ENCODE measurements at places on chromosomes 4 and X.

DNA sequence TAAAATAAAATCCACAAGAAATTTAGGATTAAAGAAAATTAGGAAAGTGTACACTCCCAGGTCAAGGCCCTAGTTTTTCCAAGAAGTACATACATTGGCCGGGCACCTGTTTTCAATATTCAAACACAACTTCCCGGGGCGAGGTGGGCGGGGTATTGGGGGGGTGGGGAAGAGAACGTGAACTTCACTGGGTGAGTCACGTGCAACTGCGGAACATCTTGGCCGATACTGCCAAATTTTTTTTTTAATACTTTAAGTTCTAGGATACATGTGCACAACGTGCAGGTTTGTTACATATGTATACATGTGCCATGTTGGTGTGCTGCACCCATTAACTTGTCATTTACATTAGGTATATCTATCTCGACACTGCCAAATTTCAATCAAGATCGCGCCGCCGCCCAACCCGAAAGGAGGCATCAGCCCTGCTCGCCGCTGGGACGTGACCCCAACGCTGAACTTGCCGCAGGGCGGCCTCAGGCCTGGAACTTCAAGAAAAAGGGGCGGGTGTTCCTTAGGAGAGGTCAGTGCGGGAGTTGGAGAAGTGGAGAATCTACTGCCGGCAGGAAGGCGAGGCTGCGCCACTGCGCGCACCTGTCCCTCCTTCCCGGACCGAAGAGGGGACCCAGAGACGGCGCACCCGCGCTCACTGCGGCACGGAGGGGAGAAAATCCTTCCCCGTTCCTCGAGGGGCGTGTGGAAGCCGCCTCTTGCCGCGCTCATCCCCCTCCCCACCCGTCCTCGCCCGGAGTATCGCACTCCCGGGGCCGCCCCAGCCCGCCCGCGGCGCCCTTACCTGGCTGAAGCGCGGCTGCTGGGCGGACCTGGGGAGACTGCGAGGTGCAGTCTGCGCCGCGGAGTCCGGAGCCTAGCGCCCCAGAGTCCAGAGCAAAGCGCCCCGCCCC, at the start of gene TEC:
Gene TEC (minus strand): TSS at position 883 of the 905 bp plus-strand sequence. CDS start 41,224 bp downstream, outside the sequence.
- no peak for DNase-seq

DNA sequence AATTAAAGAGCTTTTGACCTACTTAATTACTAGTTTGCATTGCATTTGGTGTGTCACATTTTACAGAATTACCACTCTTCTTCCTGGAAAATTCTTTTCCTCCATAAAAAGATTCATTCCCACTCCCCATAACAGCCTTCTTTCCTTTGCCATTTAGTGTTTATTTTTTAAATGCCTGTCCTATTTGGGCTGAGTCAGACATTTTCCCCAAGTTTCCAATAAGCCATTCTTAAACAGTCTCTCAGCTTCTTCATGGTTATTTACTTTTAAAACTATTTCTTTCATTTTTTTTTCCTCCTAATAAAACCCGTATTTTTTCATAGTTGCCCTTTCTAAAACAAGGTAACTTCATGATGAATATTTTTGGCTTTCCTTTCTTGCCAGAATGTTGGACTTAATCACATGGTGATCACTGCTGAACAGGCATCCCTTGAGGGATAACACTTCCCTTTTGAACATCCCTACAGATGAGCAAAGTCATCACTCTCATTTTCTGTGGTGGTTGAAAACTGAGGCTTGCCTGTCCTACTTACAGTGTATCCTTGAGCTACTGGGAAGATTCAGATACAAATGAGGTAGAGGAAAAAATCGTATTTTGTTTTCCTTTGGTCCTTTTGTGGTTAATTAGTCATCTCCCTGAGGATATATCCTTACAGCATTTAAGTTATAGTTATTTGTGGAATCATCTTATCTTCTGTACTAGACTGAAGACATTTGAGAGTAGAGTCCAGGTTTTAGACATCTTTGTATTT, 520.5 kb upstream of the NR3C2 start:
- DNase-seq, result peak; percentile 59

DNA sequence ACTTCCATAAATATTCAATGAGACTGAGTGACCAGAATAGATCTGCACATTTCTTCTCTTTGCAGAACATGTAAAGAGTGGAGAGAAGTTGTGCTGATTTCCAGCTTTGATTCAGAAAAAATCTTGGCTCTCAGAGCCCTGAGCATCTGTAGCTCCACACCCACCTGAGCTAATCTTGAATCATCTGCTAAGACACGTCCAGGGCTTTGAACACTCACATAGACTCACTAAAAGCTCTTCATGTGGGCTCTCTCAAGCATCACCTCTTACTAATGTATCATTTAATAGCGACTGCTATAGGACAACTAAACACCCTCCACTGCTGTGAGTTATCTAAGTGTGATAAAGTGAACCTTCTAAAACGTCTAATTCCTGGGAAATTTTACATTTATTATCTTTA, 147.7 kb upstream of the GRIA3 start:
- DNase-seq, result no peak

- no peak for DNase-seq
Measured at GRCh38 chrX:1751781-1752180, 136.9 kb downstream of the ASMT start.

DNA sequence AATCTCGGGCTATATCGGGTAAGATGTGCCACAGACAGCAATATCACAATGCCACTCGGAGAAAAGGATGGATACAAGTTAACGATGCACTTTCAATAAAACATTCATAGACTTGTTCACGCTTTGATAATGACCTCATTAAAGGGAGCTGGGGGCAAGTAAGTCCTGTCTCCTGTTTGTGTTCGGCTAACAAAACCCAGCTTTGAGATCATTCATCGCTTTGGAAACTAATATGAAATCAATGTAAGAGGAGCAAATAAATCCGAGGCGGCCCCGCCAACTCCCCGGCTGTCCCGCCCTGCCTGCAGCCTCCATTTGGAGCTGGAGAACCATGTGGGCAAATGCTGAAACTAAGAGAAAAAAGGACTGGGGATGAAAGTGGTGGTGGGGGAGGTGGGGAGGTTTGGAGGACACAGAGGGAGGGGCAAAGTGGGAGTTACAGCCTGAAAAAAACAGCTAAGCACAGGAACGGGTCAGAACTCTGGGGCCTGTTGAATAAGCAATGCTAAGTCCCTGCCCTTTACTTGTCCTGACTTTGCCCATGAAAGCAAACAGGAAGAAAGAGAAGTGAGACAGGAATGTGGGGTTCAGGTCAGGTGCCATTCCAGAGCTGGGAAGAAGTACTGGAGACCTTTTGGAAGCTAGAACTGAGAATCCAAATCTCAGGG, 3.5 kb upstream of the GSX2 start:
- no peak for DNase-seq

- DNase-seq, result no peak
Measured at GRCh38 chr4:67328393-67328792, 216.9 kb downstream of the CENPC start.

- DNase-seq, result peak; percentile 64
Measured at GRCh38 chr4:19580095-19580494, 671.6 kb upstream of the SLIT2 start.

DNA sequence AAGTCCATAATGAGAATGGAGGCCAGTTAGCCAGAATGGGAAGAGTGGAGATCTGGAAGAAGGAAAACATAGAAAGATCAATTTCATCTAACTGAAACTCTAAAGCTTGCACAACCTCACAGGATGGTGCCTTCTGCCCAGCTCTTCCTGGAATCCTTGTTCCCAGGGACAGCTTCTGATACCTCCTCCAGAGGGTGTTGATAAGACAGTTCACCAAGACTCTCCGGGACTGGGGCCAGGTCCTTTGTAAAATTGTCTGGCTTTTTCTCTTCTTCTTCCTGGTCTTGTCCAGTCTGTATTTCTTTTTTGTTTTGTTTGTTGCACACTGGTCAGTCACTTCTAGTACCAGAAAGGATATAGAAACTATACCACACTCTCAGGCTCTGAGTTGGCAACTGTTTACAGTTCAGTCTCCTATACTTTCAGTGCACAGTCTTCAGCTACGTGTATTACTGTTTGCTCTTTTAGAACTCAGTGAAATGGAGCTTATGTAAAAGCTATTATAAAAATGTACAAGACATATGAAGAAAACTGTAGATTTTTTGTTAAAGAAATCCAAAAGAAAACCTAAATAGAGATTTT, 142.8 kb upstream of the RPL34 start:
- no peak for DNase-seq

- no peak for DNase-seq
Measured at GRCh38 chrX:79107891-79108718, 36.4 kb upstream of the GPR174 start.

GRCh38 chr4:142405695-142406498, 440.2 kb downstream of the INPP4B start:
- peak; percentile 80 for DNase-seq

GRCh38 chr4:186727977-186728519, 4.4 kb upstream of the FAT1 start:
- peak; percentile 25 for DNase-seq

DNA sequence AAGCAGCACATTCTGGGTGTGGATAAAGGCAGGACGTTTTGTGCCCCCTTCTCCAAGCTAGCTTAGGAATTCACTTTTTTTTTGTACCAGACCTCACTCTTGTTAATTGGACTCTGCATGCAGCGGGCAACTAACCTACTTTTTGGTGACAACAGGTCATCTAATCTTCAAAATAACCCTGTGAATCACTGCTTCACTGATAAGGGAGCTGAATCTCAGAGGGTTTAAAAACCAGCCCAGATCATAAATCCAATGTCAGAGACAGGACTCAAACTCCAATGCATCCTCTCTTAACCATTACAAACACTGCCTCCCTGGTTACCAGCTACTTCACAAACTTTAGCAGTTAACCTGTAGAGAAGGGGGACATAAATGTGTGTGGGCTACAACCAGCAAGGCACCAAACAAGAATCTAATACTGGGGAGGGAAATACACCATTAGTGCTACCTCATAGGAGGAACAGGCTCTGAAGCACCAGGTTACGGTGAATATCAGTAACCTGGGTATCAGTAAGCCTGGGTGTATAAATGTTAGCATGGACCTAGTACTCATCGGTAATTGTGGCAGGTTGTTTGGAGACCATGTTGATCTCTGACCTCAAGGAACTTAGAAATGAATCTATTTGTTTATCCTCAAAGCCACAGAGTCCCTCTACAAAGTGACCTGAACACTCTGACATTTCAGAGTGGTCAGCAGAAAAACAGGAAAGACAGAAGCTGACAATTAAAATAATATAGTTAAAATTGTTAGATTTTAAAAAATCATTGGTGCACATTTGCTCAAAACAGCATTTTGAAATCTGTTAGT, 2.6 kb downstream of the TIFA start:
- no peak for DNase-seq

GRCh38 chrX:24494647-24495075, 29.6 kb downstream of the PDK3 start:
- DNase-seq, result peak; percentile 62

- peak; percentile 67 for DNase-seq
Measured at GRCh38 chr4:26410385-26411293, 79.6 kb downstream of the CCKAR start.

DNA sequence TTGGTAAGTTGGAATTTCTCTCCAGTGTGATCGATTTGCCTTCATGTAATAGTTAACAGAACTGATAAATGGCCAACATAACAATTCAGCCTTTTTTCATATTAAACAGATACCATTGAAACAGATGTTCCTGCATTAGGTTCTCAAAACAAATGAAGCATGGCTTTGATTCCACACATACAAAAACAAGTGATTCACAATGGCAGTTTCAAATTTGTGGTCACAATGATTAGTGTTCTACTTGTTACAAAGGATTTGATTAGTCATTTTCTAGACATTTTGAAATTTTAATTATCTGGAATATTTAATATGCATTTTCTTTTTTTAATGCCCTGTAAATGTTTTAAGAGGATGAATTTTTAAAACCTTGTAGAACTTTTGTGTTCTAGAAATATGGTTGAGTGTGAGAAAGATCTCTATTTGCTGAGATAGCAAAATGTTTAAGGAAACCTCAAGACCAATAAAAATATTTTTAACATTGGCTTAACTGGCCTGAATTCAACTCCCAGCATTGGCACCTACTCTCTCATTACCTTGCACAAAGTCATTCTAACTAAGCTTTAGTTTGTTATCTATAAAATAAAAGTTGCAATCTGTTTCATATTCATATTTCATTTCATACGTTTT, 18.9 kb upstream of the GLRA3 start:
- DNase-seq, result no peak

- DNase-seq, result peak; percentile 7
Measured at GRCh38 chr4:53376900-53377299, 541 bp upstream of the FIP1L1 start.

- no peak for DNase-seq
Measured at GRCh38 chr4:112146502-112146813, 1.2 kb downstream of the FAM241A start.

All from fibroblast of upper back skin (primary cell).